ENCODE measurements at places on chromosomes 2 and 18.

DNA sequence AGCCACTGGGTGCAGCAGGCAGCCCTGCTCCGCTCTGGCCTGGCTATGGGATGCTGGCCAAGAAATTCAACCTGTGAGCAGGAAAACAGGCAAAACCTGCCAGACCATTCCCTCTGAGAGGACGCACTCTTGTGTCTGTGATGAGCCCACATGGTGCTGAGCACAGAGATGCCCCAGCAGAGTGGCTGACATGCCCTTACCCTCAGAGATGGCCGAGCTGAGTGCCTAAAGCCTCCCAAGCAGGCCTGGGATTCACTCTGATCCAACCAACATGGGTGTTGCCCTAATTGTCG lies 34.3 kb upstream of the TAF1B start:
- no peak for DNase-seq

DNA sequence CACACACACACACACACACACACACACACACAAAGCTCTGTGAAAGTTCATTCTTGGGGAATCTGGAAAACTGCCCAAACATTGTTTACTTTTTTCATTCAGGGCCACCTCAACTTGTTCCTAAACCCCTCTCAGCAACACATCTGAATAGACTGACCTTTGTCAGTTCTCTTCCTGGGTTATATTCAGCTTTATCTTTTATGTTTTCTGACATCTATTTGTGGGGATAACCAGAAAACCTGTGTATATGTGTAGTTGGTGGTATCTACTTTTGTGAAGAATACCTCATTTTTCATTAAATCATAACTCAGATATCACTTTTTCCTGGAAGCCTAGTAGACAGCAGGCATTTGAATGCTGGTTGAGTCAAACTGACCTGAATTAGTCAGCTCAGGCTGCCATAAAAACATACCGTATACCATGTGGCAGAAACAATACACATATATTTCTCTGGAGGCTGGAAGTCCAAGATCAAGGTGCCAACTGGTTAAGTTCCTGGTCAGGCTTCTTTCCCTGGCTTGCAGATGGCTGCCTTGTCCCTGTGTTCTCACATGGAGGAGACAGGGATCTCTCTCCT lies 11.0 kb upstream of the RNF144A start:
- DNase-seq = no peak

DNA sequence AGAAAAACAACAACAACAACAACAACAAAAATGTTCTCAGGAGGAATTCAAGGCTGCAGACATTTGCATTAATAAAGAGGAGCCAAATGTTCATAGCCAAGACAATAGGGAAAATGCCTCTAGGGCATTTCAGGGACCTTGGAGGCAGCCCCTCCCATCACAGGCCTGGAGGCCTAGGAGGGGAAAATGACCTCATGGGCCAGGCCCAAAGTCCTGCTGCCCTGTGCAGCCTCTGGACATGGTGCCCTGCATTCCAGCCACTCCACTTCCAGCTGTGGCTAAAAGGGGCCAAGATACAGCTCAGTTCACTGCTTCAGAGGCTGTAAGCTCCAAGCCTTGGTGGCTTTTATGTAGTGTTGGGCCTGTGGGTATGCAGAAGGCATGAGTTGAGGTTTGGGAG lies 314.5 kb downstream of the CYRIA start:
- DNase-seq = no peak

DNA sequence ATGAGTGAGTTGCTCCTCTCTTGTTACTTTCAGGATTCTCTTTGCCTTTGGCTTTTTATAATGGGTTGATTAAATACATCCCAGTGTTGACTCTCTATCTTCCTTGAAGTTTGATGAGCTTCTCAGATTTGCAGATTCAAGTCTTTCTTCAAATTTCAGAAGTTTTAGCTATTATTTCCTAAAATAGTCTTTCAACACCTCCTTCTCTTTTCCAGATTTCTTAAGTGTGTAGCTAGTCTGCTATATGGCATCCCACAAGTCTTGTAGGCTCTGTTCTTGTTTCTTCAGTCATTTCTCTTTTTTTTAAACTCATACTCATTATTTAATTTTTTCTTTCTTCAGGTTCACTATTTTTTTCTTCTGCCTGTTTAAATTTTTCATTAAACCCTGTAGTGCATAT lies 287.7 kb upstream of the CNTNAP5 start:
- no peak for DNase-seq

GRCh38 chr2:170846314-170846713 lies 29.6 kb downstream of the GAD1 start:
- DNase-seq = no peak

DNA sequence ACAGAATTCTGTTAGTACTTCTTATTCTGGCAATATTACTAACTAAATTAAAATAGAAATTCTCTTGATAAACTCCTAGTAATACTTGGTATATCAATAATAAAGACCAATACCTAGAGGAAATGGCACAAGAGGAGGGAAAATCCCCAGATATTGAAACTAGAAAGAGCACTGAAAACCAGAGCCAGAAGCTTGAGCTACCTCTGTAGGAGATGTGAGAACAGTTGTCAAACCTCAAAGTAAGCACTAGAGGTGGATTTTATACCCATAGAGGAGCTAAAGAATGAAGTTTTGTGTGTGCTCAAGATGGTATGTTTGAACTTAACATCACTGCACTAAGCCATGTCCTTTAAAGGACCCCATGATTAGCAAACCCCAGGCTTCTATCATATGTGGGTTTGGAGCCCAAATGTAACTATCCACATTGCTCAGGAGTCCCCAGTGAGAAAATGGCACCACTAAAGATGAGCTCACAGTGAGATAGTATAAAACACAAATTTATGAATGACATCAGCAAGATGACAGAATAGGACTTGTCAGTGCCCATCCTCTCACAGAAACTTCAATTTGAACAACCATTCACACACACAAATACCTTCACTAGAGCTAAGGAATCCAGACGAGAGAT lies 122.1 kb downstream of the PKP4 start:
- DNase-seq = no peak

- DNase-seq = no peak
These were observed 135.1 kb downstream of the ACTR3 start for GRCh38 chr2:114025030-114025429.

GRCh38 chr2:40101131-40101575 lies 322.1 kb upstream of the THUMPD2 start:
- DNase-seq = no peak

DNA sequence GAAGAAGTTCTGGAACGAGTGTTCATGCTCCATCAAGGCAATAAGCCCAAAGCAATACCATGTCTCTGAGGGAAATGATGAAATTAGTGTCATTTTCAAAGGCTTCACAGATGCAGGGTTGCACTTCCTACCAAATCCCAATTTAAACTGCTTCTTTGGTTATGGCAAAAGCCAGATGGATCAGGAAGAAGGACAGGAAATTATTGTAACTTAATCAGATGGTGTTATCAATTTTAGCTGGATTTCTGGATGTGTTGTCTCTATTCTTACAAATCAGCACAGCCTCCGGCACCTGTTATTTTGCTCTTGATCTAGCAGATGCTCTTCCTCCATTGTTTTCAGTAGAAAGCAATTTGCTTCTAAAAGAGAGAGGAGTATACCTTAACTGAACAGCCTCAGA lies 693.4 kb downstream of the SOCS6 start:
- DNase-seq = no peak

GRCh38 chr2:136363470-136363869 lies 245.5 kb upstream of the CXCR4 start:
- DNase-seq = no peak

DNA sequence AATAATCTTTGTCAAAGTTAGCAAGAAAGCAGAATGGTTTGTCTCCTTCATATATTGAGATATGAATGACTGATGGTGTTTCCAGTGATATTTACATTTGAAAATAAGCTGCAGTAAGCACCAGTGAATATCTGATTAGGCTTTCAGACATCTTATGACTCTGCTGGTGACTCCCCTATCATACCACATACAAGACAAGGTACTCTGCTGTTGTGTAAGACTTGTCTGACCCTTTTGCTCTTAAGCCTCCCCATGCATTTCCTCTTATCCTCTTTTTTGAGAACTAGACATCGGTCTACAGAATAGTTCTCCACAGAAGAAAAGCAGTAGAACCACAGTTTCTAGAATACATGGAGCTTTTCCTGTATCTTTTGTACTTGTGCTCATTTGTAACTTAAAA lies 9.3 kb downstream of the POLI start:
- no peak for DNase-seq

- DNase-seq = no peak
These were observed 42.3 kb upstream of the ALPP start for GRCh38 chr2:232336241-232336736.

GRCh38 chr2:36302911-36303310 lies 52.7 kb upstream of the CRIM1 start:
- no peak for DNase-seq

GRCh38 chr18:8051453-8051852 lies 484.3 kb downstream of the PTPRM start:
- DNase-seq = no peak

- no peak for DNase-seq
These were observed 122.5 kb downstream of the PLA2R1 start for GRCh38 chr2:159939946-159940345.

- DNase-seq = no peak
These were observed 543.7 kb downstream of the TRIB2 start for GRCh38 chr2:13260402-13260801.

DNA sequence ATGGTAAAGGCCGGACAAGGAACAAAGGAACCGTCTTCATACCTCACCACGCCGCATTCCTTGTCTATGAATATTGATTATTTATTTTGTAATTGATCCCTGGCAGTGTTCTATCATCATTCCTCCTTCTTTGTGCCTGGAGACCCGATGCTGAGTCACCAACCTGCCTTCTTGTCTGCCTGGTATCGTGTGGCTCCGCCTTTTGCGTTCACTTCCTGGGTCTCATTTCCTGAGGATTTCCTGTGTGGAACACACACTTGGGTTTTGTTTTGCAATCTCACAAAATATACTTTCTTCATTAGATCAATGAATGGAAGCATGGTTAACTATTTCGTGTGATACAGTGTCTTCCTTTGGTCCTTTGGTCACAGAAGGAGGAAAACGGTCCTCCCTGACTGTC lies 95.5 kb upstream of the SNTG2 start:
- no peak for DNase-seq

DNA sequence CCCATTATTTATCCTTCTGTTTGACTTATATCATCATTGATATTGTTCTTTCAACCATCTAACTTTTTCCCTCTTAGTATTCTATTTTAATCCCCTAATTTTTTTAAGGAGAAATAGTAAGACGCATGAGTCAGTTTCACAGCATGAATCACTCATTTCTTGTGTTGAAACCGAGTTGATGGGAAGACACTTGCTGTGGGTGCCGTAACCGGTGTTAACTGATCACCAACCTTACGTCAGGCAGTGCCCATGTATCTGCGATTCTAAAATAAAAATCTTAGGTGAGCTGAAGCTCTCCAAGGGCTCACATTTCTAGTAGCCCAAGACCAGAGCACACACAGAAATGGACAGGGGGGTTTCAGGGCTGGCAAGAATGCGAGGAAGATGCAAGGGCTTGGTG lies 348.1 kb downstream of the GALR1 start:
- no peak for DNase-seq

- no peak for DNase-seq
These were observed 170.6 kb upstream of the FIGN start for GRCh38 chr2:163906410-163906809.

DNA sequence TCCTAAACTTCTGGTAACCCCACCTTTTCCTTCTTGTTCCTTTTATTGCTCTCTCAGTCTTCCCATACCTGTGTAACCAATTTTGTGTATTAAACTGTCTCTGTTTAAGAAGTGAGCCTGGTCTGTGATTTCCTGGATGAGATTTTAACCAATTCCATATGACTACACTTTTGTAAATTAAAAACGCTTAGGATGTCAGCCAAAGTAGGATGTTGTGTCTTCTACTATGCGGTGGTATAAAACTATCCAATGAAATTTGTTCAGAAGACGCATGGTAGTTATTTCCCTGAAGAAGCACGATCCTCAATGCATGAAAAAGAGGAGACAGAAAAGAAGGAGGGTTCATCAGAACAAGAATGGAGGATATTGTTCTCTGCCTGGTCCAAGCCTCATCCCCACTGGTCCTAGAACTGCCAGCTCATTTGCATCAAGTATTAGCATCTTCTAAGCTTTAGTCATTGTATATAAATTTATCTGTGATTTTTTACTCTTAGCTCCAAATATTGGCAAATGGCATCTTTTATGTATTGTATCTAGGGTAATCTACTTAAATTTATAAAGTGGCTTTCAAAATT lies 127.4 kb downstream of the TGIF1 start:
- no peak for DNase-seq

GRCh38 chr2:179613299-179613651 lies 248.1 kb downstream of the ZNF385B start:
- DNase-seq = no peak

- no peak for DNase-seq
These were observed 207.3 kb upstream of the GYPC start for GRCh38 chr2:126448611-126449010.

- no peak for DNase-seq
These were observed 61.5 kb upstream of the TMEM177 start for GRCh38 chr2:119617455-119617854.

GRCh38 chr2:10619643-10620042 lies 70.1 kb downstream of the NOL10 start:
- no peak for DNase-seq

DNA sequence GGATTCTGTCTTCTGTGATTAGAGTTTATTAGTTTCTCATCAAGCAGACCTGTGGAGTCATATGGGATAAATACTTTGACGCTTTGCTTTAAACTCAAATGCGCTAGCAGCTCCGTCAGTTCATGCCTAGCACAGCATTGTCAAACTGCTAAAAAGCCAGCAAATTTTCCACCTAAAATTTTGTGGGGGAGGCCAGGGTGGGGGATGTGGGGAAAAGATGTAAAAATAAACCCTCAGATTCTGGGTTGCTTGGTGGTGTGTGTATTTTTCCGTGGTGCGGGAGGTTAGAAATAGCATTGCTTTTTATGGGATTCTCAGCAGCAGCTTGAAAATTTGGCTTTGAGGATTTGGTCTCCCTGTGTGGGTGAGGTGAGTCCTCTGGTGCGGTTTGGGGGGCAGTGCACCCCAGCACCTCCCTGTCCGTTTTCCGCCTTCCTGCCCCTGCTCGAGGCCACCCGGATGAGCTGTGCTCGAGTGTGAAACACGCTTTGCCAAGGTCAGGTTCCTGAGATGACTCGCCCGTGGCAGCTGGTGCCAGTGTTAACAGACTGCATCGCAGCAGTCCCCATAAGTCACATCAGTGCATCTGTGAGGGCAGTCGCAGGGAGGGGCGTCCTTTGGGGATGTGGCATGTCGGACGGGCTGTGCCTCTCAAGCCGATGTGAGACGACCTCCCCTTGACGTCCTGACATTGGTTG lies 65.9 kb downstream of the LDLRAD4 start:
- no peak for DNase-seq

Data from stimulated activated CD4-positive, alpha-beta T cell treated with anti-CD3 and anti-CD28 coated beads, Interleukin-1b, Interleukin-23, amount 100 ng/mL, for 1 hour (primary cell).